ENCODE measurements at places on chromosomes 12 and 14.

DNA sequence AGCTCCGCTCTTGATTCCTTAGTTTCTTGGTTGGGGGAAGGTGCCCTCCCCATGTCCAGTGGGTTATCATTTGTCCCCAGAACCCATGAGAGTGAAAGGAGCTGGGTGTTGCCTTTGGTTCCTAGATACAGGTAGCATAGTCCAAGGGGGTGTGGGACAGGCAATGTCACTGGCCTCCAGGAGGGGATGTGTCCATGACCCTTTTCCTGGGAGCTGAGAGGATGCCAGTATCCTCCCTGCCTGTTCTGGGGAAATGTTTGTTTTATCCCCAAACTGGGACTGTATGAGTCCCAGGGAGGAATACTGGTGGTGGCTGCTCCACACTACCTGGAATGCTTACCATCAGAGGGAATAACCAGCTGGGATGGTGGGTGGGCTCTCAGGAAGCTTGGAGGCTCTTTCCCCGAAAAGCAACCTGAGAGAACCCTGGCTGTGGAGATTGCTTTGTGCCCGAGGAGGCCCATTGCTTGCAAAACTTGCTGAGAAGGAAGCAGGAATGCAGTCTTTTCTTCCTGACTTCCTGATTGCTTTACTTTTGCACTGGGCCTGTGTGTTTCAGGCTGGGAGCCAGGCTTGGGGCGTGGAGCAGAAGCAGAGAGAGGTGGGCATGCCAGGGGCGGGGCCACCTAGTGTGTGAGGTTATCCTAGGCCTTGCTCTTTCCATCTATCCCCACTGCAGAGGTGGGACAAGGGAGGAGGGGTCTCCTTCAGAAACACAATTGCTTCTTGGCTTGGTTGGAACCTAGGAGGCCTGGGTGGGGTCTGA lies 715 bp upstream of the SLC10A1 start:
- DNase-seq = no peak

- DNase-seq = peak; percentile 57
Measured at GRCh38 chr12:7806863-7807487, 17.8 kb downstream of the NANOG start.

DNA sequence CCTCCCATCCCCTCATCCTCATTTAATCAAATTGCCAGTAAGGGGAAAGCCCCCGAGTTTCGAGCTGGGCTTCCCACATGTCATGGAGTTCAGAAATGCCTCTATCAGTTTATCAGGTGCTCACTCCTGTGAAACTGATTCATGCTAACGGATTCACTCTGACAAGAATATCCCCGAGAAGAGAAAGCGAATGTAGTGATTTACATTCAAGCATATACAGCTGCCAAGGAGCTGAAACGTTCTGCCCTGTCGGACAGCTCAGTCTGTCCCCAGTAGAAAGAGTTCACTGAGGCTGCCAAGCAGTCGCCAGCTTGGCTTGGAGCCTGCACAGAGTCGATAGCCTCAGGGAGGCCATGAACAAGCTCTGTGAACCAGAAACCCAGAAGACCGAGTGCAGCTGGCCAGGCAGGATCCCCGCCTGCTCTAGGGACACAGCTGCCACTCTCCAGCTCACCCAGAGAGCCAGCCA lies 88.4 kb downstream of the TMCC3 start:
- DNase-seq = no peak

- no peak for DNase-seq
Measured at GRCh38 chr12:102960766-102961465, 3.4 kb downstream of the ASCL1 start.

DNA sequence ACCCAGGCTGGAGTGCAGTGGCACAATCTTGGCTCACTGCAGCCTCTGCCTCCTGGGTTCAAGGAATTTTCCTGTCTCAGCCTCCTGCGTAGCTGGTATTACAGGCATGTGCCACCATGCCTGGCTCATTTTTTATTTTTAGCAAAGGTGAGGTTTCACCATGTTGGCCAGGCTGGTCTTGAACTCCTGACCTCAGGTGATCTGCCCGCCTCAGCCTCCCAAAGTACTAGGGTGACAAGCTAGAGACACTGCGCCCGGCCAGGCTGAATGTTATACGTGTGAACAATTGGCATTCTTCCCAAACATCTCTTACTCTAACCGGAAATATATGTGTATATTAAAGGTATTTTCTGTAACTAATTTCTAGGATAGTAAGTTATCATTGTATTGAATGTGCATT lies 13.2 kb upstream of the LIMA1 start:
- no peak for DNase-seq

GRCh38 chr14:94474581-94475031 lies 1.4 kb downstream of the SERPINA9 start:
- DNase-seq = no peak

GRCh38 chr12:95998611-95999286 lies 2.6 kb upstream of the HAL start:
- peak; percentile 46 for DNase-seq

DNA sequence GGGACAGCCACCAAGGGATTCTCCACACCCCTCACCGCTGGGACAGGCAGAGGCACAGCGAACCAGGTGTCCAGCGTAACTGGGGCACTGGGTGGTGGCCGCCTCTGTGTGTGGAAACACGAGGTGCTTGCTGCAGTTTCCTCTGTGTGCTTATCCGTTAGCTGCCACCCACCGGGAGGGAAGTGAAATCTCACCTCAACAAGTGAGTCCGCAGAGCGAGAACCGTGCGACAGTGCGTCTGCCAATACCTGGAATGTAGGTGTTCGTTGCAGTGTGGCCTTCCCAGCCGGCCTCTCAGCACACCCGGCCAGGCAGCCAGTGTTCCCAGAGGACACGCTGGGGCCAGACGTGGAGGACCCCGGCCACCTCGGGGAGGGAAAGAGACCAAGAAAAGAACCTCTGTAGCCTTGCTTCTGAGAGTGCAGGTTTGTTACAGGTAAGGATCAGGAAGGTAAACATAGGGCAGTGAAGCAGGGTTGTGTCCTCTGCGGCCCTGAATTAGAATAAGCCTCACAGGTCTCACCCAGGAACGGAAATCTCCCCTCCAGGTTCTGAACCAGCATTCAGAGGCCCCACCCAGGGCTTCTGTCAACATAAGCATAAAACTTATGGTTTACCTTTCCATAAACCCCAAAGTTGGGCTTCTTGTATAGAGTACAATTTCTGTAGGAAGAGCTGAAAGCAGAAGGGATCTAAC lies 1.5 kb downstream of the BCL2L14 start:
- DNase-seq = no peak

DNA sequence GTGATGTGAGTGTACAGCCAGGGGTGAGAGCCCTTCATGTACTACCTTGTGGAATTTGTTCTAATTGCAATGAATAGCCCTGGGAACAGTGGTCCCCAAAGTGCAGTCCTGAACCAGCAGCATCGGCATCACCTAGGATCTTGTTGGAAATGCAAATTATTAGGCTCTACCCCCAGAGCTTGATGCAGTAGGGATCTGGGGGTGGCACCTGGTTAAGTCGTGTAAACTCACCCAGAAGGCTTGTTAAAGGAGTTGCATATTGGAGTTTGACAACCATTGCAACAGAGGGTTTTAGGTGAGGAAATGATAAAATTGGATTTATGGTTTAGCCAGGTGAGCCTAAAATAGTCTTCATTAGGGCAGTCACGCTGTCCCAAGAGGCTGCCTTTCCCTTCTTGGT lies 73.2 kb downstream of the PLEKHG3 start:
- DNase-seq = no peak

Measured in NCI-H1694 treated with DMSO at 0.1 percent for 48 hours (cell line).